ENCODE measurements at places on chromosomes 1 and 21. TPM values are rescaled to one million over a fixed set of nuclear protein-coding genes. Genes with fewer than 3 reads are reported as not detected.
A peak's percentile ranks its signal among the peaks of the same experiment; 100 is the strongest.

DNA sequence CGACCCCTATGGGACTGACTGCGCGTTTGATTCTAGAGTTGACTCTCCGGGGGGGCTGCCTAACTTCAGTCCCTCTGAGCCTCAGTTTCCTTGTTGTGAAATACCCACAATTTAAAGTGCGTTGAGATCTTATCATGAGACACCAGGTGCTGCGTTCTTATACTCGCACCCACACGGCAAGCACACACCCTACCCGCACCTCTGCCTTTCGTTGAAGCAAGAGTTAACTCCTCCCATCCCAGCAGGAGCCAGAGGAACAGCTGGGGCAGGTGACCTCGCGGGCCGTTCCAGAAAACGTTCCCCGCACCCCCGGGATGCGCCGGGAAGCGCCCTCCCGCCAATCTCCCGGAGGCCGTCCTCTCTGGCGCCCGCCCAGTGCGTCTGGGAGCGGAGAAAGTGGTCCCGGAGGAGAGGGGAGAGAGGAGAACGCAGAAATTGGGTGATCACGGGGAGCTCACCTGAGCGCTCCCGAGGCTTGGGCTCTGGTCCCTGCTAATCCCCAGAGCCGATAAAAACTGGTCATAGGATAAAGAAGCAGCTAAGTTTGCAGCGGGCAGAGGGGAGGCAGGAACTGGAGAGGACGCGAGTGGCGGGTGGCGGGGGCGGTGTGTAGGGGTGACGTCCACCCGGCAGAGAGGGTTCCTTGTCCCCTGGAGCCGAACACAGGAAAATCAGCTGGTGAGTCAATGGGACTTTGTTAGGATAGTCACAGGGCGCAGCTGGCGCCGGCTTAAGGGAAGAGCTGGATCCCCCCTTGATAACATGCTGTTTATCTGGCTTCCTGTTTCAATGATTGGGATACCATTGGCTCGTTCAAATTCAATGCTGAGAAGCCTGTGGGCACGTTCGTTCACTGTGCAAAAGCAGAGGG, 869 bp downstream of the NAV1 start:
- no peaks in the 10 kb centered on the region for H3K27me3 ChIP-seq
- H3K36me3 ChIP-seq = no peaks in the 10 kb centered on the region
- peak overlapping the region; percentile 64 for H3K4me3 ChIP-seq
- peaks cover 82% of the 10 kb centered on the region for H3K4me1 ChIP-seq
- H3K27ac ChIP-seq = peak overlapping the region; percentile 90

GRCh38 chr1:41640756-41641474, 156.4 kb upstream of the EDN2 start:
- no peaks in the 10 kb centered on the region for H3K4me1 ChIP-seq
- DNase-seq = no peak
- no peaks in the 10 kb centered on the region for H3K27me3 ChIP-seq
- H3K4me3 ChIP-seq = no peak overlapping the region
- no peaks in the 10 kb centered on the region for H3K36me3 ChIP-seq
- H3K27ac ChIP-seq = no peak overlapping the region

The VSIG8 gene
- total RNA-seq = not detected

GRCh38 chr1:161763522-161764098, 2.5 kb upstream of the ATF6 start:
- no peaks in the 10 kb centered on the region for H3K27me3 ChIP-seq
- H3K27ac ChIP-seq = no peak overlapping the region
- no peak for DNase-seq
- no peaks in the 10 kb centered on the region for H3K36me3 ChIP-seq
- H3K4me3 ChIP-seq = no peak overlapping the region
- peaks cover 22% of the 10 kb centered on the region for H3K4me1 ChIP-seq

DNA sequence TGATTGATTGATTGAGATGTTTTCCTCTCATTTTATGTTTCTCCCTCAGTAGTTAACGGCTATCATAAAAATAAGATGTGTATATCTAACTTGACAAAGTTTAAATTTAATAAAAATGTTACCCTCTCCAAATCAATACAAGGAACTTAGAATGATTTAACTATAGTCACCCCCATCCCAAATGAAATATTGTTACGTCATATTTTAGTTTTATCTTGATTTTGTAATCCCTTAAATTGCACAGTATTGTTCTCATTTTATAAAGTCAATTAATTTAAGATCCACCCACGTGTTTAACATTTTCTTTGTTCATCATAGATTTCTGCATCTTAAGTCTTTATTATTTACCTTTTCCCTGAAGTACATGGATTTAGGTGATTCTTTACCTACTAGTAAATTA, 37.2 kb downstream of the COLGALT2 start:
- H3K4me1 ChIP-seq = no peaks in the 10 kb centered on the region
- no peaks in the 10 kb centered on the region for H3K36me3 ChIP-seq
- H3K27me3 ChIP-seq = no peaks in the 10 kb centered on the region
